ENCODE measurements at places on chromosomes 2 and 18. TPM values are rescaled to one million over a fixed set of nuclear protein-coding genes. Genes with fewer than 3 reads are reported as not detected.
A peak's percentile ranks its signal among the peaks of the same experiment; 100 is the strongest.

GRCh38 chr2:212022966-212023365 lies 515.6 kb downstream of the ERBB4 start:
- DNase-seq: no peak

The DNAJC5G gene
- not detected for total RNA-seq

DNA sequence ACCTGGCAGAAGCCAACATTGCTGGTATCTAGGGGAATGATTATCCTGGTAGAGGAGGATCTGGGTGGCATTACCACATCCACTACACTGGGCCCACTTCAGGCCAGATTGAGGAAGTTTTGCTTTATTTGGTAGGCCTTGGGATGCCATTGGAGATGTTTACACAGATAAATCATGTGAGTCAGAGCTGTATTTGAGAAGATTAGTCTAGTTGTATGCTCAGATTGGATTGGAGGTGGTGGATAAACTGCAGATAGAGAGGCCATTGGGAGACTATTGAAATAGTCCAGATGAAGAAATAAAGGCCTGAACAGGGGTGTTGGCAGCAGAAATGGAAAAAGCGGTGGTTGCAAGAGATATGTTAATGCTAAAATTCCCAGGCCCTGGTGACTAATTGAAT lies 81.5 kb downstream of the EFEMP1 start:
- DNase-seq: no peak

The NBAS gene
- 46.3 TPM for total RNA-seq

- DNase-seq: no peak
Measured at GRCh38 chr2:60659026-60659425, 97.0 kb upstream of the PAPOLG start.

The TSPYL6 gene
- total RNA-seq: not detected

The GCG gene
- total RNA-seq: not detected

The MAPK4 gene
- not detected for total RNA-seq

GRCh38 chr2:206422493-206422892 lies 20.8 kb upstream of the ADAM23 start:
- no peak for DNase-seq

- DNase-seq: no peak
Measured at GRCh38 chr18:70684821-70685220, 396.0 kb downstream of the SOCS6 start.

The IL1RL2 gene
- total RNA-seq: 0.75 TPM

DNA sequence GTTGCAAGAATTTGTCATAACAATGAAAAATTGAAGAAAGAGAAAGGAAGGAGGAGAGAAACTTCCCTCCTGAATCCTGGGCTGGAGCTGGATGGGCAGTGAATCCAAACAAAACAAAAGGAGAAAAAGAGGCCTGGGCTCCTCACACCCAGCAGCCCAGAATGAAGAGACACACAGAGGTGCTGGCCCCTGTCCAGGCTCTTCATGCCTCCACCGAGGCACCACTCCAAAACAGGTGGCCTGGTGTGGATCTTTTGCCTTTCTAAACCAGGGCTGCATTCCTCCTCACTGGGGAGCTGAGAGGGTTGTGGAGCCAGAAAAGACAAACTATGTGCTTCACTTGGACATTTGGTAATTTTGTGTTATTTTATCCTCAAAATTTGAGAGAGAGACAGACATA lies 76.0 kb downstream of the FAM124B start:
- no peak for DNase-seq

DNA sequence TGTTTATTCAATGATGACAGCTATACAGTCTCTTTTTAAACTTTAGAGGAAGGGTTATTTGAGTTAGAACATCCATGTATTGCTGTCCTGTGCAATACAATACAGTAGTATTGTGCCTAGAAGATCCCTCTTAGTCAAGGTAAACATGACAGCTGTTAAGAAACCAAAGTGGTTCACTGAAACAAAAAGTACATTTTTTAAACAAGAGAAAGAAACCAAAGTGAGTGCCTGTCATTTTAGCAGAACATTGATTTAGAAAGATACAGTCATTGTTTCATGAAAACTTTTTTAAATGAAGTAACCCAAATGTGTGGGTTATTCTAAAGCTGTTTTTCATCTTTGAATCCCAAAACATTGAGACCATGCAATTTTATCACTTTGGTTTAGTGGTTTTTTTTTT lies 15.5 kb downstream of the ITPRID2 start:
- no peak for DNase-seq

DNA sequence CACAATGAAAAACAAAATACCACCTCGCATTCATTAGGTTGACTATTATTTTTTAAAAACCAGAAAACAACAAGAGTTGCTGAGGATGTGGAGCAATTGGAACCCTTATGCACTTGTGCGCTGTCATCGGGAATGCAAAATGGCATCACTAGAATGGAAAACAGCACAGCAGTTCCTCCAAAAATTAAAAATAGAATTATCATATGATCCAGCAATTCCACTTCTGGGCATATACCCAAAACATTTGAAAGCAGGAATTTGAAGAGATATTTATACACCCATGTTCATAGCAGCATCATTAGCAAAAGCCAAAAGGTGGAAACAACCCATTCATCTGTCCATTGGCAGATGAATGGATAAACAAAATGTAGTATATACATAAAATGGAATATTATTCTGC lies 11.9 kb upstream of the NMUR1 start:
- DNase-seq: no peak

- DNase-seq: no peak
Measured at GRCh38 chr2:89848763-89849368, 1157.4 kb downstream of the RPIA start.

DNA sequence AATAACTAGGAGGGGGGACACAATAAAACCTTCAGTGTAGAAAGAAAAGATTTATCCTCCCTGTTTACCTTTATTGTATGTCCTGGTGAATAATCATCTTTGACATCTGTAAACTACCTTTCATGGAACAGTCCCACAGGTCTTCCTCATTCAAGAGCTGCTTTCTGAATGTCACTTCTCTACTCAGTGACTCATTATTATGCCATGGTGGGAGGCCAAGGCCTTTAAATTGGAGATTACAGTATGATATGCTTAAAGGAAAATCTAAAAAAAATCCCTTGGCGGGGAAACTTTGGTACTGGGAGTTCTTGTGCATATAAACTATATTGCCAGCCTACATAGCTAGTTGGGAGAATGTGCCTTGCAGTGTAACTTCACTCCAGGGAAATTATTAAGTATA lies 713.0 kb downstream of the TDRD15 start:
- no peak for DNase-seq

- no peak for DNase-seq
Measured at GRCh38 chr2:200744201-200744602, 67.5 kb upstream of the BZW1 start.

The CD8B2 gene
- 0.76 TPM for total RNA-seq

- no peak for DNase-seq
Measured at GRCh38 chr18:48619501-48619900, 80.7 kb downstream of the CTIF start.

GRCh38 chr2:237131749-237132533 lies 46.3 kb downstream of the COPS8 start:
- DNase-seq: no peak

DNA sequence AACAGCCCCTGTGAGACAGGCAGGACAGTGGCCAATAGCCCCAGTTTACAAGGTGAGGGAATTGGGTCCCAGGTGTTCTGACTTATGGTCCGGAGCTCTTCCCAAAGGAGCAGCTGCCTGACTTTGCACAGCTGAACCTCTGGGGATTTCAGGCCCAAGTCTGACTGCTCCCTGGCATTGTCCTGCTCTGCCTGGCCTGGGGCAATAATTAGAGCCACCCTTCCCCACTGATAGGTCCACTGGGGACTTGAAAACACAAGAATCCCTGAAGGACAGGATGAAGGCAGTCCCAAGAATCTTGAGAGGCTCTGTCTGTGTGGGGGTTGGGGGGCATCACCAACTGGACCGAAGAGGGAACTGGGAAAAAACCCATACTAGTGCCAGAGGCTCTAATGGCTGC lies 3.7 kb upstream of the FEV start:
- DNase-seq: no peak

The RFX8 gene
- 1.9 TPM for total RNA-seq

GRCh38 chr2:6412533-6413091 lies 453.1 kb downstream of the CMPK2 start:
- DNase-seq: no peak

DNA sequence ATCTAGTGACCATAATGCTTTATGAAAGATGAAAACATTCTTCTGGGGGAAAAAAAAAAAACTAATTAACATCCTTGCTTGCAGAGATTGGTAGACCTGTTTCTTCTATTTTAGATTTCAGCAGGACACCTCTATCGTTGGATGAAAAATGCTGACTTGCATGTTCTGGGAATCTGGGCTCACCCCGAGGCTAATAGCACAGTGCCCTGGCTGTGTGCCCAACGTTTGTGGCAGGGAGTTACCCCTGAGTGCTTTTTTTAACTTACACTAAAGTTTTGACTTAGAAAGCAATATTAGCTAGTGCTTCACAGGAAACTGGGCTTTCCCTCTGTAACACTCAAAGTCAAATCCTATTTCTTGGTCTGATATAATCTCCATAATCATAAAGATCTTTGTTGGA lies 233.2 kb downstream of the SLC8A1 start:
- no peak for DNase-seq

The LHCGR gene
- total RNA-seq: not detected

GRCh38 chr2:84970868-84971509 lies at the start of gene KCMF1:
KCMF1 (plus strand) TSS chr2:84971161; CDS start chr2:84971452, 291 bp downstream.
- DNase-seq: peak; percentile 78

The LYG2 gene
- not detected for total RNA-seq

The ABCG5 gene
- total RNA-seq: not detected

The ZNF385B gene
- not detected for total RNA-seq

- no peak for DNase-seq
Measured at GRCh38 chr2:237092506-237092905, 6.8 kb downstream of the COPS8 start.

The SGPP2 gene
- total RNA-seq: 1.3 TPM

The EVX2 gene
- not detected for total RNA-seq

DNA sequence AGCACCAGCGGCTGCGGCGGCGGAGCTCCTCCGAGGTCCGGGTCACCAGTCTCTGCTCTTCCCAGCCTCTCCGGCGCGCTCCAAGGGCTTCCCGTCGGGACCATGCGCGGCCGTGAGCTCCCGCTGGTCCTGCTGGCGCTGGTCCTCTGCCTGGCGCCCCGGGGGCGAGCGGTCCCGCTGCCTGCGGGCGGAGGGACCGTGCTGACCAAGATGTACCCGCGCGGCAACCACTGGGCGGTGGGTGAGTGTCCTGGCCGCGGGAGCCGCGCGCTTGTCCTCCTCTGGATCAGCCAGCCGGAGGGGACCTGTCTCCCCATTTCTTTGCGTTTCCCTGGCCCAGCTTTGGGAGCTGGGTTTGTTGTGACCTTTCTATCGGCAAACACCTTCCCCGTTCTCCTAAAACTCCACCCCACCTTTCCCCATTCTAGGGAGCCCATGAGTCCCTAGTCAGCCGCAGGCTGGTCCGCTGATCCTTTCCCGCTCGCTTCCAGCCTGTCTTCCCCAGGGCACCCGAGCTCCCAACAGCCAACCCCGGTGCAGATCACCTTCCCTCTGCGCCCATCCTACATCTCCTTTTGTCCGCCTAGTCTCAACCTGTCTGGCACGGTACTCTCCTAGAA lies 316 bp downstream of the GRP start:
- no peak for DNase-seq

- DNase-seq: no peak
Measured at GRCh38 chr18:49663899-49664890, 102.3 kb downstream of the LIPG start.

- DNase-seq: no peak
Measured at GRCh38 chr2:222709191-222709891, 37.9 kb downstream of the MOGAT1 start.

Data from activated naive CD4-positive, alpha-beta T cell treated with anti-CD3 and anti-CD28 coated beads, Interleukin-2, amount 50 U/mL, for 72 hours (primary cell).